SK-MEL-5 (cell line): ENCODE measurements at places on chromosomes 16 and 17. TPM values are rescaled to one million over a fixed set of nuclear protein-coding genes. Genes with fewer than 3 reads are reported as not detected.

DNA sequence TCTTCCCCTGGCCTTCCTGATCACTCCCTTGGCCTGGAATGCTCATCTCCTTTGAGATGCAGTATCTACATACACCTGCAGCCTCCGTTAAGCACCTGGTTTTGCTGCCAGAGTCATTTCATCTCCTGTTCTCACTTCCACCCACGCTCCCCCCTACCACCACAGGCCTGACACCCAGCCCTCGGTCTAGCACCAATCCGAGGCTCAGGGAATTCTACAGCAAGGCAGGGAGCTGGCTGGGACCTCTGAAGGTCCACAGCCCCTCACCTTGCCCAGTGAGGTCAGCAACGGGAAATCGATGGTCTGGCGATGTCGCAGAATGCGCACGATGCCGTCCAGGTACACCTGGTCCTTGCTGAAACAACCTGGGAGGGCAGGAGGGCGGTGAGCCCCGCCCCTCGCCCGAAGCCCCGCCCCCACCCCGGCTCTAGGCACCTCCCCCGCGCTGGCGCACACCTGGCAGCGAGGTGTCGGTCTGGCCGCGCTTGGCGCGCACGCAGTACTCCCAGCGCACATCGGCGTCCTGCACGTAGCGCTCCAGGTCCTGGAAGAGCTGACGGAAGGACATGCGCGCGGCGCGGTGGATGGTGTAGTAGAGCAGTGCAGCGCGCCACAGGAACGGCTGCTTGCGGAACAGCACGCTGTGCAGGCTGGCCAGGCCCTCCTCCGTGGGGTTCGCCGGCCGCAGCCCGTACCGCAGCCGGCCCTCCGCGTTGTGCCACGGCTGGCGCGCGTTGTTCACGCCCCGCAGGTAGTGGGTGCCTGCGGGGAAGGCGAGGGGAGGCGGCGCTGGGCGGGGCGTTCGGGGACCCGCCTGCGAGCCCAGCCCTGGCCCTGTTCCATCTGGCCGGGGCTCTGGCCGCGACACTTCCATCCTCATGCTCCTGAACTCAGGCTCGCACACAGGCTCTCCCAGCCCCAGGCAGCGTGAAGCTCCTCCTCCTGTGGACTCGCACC, 5.7 kb downstream of the MATCAP1 start:
- peak; percentile 25 for DNase-seq

DNA sequence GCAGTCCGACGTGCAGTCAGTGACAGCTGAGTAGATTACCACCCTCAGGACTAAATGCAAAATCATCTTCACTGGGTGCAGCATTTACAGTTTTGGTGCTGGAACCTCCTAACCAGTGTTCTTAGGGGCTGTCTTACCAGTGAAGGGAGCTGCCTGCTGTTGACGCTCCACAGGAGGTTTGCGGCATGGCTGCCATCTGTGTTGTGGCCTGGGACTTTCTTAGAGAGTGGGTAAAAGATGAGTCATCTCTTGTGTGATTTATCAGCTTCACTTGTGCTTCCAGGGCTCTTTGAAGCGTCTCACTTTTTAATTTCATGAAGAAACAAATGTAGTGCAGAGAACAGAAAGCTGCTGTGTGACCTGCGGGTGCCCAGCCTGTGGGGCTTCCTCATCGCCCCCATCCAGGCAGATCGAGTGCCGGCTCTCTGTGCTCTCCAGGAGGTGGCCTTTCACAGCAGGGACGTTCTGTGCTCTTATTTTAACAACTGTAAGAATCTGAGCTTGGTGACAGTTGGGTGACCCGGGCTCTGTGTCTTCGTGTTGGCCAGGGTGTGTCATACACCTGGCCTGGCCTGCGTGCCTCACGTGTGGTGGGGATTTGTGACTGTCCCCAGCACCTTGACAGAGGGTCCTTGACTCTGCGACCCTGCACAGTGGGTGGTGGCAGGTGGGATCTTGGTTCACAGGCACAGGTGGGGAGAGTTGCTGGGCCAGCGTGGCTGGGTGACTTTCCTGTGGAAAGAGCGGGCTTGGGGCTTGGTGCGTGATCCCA, 24.3 kb upstream of the ZNF750 start:
- DNase-seq = no peak

Gene SAT2
- 49.6 and 56.3 TPM in 2 replicates for total RNA-seq

Gene SEZ6L2
- total RNA-seq = 8.7 and 10.3 TPM in 2 replicates

- DNase-seq = no peak
Measured at GRCh38 chr16:89134269-89134668, 37.3 kb upstream of the CDH15 start.

- DNase-seq = no peak
Measured at GRCh38 chr17:30232015-30232823, 3.3 kb downstream of the SLC6A4 start.

DNA sequence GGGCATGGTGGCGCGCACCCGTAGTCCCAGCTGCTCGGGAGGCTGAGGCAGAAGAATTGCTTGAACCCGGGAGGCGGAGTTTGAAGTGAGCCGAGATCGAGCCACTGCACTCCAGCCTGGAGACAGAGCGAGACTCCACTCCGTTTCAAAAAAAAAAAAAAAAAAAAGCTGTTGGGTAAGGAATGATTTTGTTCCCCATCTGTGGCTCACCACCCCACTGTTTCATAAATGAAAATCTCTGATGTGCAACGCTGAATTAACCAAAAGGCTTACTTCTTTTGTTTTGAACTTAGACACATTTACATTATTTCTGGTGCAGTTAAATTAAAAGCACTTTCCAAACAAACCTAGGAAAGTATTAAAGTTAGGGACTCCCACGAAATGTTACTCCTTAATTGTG, 1.2 kb upstream of the METTL9 start:
- DNase-seq = no peak

- no peak for DNase-seq
Measured at GRCh38 chr16:77724174-77724573, 1.9 kb downstream of the NUDT7 start.

Gene HOXB6
- total RNA-seq = 2.8 and 5.2 TPM in 2 replicates

Gene ABAT
- total RNA-seq = 0.53 and 0.92 TPM in 2 replicates

DNA sequence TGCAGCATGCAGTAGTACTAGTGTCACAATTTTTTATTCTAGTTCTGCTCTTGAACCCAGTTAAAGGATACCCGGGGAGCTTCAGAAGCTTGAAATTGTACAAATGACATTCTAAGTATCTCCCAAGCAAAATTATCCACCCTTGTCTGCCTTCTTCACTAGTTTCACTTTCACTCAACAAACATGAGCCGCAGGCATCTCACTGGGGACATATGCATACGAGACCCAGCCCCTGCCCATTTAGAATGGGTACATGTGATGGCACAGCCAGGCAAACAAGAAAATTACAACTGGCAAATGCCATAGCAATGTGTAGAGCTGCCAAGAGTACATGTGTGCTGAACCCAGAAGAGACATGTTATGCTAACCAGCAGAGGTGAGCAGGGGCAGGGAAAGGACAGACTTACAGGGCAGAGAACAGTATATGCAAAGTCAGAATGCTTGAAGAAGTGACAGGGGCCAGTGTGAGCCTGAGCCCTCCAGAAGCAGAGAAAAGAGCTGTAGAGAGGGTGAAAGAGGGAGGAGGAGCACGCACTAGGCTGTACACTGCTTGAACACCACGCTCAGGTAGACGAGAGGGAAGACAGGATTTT, 8.3 kb downstream of the GINS2 start:
- no peak for DNase-seq

Gene ADAP2
- 0.05 and 0.51 TPM in 2 replicates for total RNA-seq

- DNase-seq = no peak
Measured at GRCh38 chr16:80606221-80606766, 65.5 kb downstream of the DYNLRB2 start.

- no peak for DNase-seq
Measured at GRCh38 chr17:13046361-13046760, 28.5 kb upstream of the ELAC2 start.

- no peak for DNase-seq
Measured at GRCh38 chr17:48382989-48383388, 47.0 kb downstream of the SKAP1 start.

Gene EVPLL
- total RNA-seq = not detected in 2 replicates

DNA sequence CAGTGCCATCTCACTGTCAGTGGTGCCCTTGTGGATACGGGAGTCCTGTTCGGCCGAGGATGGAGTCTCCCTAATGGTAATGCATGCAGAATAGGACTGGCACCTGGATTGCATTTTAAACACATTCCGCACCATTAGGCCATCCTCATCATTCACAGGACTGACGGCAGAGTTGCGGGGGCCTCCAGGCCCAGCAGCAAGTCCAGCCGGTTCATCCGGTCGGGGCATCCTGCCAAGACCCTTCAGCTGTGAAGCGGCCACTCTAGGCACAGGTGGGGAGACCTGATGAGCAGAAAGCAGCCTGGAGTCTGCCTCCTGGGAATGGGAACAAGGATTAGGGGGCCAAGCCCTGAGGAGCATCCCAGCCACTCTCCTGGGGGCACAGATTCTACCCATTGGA, 90.3 kb upstream of the XYLT1 start:
- no peak for DNase-seq

DNA sequence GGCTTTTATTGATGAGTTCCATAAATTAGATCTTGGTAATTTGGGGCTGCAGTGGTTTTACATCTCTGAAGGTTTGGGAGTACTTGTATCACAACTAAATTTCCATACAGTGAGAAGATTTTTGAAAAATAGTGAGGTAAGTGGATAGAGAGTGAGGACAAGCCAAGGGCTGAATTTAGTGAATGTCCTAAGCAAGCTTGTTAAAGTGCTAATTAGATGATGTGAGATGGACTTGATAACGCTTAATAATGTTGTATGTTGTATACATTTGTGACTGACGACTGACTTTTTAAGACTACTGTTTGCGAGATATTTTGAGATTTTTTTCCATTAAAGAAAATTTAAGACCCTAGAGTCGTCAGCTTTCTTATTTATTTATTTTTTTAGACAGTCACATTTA, 3.9 kb downstream of the NFATC3 start:
- DNase-seq = no peak

DNA sequence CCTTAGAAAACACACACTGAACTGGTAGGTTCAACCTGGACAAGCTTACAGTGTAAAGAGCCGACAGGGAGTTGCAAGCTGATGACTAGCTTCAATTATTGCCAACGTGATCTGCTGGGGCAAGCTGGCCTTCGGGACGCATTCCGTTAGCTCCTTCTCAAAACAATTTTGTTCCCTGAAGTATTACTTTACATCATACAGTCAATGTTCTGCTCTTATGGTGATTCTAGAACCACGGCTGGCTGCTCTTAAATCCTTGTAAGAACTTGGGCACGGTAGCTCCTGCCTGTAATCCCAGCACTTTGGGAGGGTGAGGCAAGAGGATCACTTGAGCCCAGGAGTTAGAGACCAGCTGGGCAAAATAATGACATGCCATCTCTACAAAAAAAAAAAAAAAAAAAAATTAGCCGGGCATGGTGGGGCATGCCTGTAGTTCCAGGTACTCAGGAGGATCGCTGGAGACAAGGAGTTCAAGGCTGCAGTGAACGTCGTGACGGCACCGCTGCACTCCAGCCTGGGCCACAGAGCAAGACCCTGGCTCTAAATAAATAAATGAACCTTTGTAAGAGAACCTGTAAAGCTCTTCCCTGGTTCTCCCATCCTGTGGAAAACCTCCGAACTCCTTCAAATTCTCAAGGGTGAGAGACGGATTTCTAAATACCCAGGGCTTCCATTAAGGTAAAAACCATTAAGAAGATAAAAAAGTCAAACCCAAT, 2.0 kb downstream of the CDIP1 start:
- no peak for DNase-seq

DNA sequence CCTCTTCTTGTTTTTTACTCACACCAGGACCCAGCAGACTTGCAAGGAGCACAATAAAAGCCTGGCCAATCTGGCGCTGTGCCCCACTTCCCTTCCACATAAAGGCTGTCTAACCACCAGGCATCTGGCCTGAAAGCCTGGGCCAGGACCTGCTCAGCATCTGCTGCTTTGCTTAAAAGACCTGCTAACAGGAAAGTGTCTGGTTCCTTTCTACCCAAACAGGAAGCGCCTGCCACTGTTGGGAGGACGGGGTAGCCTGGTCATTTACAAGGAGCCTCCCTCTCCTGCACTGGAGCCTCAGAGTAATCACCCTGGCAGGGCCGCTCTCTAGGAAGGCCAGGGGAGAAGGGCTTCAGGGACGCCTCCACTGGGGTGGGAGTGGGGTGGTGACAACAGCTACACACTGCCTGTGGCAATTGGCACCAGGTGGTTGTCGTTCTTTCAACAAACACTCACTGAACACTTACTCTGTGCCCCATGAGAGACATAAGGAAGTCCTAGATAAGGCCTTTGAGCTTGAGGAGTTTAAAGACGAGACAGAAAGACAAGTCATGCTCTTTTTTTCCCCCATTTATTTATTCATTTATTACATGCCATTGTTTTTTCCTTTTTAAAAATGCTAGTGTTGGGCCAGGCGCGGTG, 6.3 kb upstream of the MMP28 start:
- no peak for DNase-seq

DNA sequence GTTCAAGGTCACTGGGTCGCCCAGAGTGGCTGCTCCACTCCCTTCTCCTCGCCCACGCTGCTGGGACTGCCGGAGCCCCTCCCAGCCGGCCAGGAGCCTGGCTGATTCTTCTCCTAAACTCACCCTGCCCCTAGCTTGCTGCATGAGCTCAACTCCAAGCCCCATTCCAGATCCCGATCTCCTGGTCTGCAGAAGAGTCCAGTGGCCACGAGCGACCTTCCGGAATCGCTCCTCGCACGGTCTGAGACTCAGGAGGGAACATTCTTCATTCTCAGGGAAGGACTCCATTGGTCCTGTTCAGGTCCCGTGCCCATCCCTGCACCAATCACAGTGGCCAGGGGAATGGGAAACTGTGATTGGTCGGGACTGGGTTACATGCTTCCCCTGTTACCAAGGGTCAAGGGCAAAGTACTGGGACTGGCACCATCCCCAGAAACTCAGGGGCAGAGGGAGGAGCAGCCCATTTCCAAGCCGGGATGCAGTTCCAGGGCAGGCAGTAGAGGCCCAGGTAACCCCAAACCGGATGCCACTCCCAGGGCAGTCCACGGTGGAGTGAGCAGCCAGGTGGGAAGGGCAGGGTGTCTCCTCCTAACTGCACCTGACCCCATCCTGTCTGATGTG, 24.5 kb upstream of the CIBAR2 start:
- DNase-seq = peak; percentile 55

Gene MT1H
- not detected in 2 replicates for total RNA-seq

Gene FAM117A
- total RNA-seq = 6.1 and 6.3 TPM in 2 replicates

- DNase-seq = no peak
Measured at GRCh38 chr16:55853114-55853513, 20.2 kb upstream of the CES1 start.

DNA sequence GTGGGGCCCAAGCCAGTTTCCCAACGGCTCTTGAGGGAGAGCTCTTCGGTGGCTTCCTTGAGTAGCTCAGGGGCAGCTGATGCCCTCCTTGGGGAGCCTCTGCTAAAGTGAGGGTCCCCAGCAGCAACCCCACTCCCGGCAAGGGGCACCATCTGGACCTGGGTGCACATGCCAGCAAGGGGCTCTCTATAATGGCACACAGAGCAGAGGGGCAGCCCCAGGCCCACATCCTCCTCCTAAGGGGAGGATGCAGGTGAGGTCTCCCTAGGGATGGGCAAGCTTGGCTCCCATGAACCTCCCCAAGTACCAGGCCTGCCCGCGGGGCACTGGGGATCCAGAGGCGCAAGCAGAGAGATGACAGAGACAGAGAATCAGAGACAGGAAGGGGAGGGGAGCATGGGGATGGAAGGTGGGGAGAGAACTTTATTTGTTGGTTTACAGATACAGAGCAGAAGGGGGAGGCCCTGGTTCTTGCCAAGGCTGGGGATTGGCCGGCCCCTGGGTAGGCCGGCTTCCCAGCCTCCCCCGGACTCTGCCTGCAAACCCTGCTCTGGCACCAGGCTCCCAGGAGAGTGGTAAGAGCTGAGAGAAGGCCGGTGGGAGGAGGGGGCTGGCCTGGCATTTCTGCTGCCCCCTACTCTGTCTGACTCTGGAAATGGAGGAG, 61.4 kb downstream of the SRCIN1 start:
- no peak for DNase-seq
